HCT116 (cell line): ENCODE measurements at places on chromosomes 2 and 18. TPM values are rescaled to one million over a fixed set of nuclear protein-coding genes. Genes with fewer than 3 reads are reported as not detected.

DNA sequence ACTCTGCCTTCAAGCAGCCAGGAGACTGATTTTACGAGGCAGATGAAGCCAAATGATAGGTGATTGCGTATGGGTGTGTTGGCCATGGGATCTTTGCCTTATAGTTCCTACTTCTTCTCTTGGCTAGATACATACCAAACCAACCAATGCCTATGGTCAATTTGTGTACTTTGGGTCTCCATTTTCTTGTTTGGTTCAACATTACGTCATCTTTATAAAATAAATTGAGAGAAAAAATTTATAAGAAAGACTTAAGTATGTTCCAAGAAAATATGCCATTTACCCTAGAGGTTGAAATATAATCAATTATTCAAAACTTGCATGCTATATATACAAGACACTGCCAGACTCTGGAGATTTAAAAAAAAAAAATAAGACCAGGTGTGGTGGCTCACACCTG, 150.9 kb downstream of the SP3 start:
- no peak for DNase-seq

DNA sequence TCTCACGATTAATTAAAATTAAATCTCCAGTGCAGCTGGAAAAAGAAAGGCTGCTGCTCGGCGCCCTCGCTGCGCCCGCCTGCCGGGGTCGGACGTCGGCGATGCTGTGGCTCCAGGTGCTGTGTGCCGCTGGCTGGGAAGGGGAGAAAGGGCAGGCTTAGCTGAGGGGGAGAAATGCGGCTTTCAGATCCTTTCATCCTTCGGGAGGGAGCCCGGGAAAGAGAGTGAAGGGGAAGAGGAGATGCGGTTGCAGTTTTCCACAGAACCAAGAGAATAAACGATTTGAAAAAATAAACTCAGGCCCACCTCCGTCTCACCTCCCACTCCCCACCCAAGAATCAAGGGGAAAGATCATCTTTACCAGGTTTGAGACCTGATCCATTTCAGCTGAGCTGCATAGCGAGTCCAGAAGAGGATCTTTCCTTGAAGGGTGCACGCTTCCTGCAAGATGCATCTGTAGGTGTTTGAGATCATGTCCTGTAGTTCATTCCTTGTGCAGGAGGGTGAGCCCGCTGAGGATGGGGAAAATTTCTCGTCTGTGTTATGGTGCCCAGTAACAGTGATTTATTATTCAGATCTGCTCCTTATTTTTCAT, 495 bp downstream of the TMEM169 start:
- no peak for DNase-seq

DNA sequence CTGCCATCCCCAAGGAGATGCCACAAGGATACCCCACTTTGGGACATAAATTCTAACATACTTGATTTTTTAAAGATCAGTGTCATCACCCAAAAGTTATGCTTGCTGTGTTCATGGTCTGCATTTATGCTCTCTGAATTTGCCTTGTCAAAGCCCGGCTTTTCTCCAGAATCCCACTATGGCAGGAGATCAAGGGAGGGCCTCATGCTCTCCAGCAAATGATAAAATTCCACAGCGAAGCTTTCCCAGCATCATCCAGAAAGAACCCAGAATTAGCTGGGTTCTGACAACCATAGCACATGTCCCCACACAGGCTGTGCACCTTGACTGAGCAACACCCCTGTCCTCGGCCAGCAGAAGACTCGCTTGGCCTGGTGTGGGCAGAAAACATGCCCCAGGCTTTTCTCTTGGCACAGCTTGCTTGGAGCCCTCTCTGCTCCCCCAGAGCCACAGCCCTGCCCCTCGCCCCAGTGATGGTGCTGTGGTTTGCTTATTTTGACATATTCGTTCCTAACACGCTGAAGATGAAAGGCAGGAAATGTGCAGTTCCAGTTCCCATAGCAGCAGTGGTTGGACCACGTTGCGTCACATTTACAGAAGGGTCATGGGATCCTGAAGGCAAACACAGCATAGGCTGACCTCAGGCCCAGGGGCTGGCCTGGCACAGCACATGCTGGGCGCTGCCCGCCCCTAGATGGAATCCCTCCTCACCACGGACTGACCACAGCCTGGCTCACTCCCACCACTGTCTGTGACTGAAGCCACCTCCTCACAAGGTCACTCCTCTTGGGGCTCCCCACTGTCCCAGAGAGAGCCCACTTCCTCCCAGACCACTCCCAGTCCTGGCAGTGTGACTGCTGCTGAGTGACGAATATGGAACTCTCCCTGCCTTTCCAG, 14.1 kb upstream of the CHRNA1 start:
- DNase-seq, result no peak

- DNase-seq, result peak; percentile 24
Measured at GRCh38 chr2:169221745-169222369, 140.5 kb downstream of the LRP2 start.

DNA sequence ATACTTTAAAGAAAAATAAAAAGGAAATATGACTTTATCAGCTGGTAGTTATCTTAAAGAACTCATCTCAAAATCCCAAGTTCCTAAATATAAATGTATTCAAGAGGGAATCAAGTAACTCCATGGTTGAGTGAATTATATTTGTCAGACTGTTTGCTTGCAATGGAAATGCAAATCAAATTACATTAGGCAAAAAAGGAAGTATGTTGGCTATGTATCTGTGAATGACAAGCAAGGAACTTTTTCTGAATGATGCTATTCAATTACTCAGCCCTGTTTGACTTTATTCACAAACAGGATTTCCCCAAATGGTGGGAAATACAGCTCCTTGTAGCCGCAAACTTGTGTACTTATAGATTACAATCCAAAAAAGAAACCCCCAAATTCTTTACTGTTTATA, 309.1 kb downstream of the ARL6IP6 start:
- no peak for DNase-seq

DNA sequence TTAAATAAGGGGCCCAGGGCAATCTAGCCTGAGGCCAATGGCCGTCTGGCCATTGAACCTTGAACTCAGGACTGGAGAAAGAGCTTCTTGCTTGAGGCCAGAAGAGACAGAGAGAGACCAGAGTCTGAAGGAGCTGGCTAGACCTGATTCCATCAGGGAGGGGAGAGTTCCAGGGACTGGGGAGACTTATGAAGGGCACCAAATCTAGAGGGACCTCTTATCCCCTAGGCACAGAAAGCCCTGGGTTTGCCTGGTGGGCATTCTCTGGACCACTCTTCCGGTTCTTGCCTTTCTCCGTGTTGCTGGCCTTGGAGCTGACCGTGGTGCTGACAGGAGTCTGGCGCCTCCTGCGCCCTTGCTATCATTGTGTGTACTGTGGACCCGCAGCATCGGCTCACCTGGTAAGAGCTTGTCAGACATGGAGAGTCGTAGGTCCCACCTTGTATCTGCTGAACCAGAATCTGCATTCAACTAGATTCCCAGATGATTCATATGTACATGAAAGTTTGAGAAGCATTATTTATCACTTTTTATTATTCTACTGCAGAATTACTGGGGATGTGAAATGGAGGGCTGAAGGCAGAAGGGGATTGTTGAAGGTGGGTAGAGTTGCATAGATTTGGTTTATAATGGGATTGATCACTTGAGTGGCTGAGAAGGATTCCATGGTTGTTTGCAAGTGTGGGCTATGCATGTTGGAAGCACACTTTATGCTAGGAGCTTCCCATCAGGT, 4.3 kb upstream of the TRPM8 start:
- DNase-seq, result no peak

GRCh38 chr18:68436485-68436884, 278.4 kb downstream of the TMX3 start:
- no peak for DNase-seq

The TMEM169 gene
- total RNA-seq, result 0.42 TPM

GRCh38 chr2:42510608-42511243, 16.9 kb upstream of the KCNG3 start:
- DNase-seq, result no peak

The FTCDNL1 gene
- total RNA-seq, result 2.6 TPM

GRCh38 chr2:11248-11941, 34.9 kb downstream of the FAM110C start:
- peak; percentile 75 for DNase-seq

DNA sequence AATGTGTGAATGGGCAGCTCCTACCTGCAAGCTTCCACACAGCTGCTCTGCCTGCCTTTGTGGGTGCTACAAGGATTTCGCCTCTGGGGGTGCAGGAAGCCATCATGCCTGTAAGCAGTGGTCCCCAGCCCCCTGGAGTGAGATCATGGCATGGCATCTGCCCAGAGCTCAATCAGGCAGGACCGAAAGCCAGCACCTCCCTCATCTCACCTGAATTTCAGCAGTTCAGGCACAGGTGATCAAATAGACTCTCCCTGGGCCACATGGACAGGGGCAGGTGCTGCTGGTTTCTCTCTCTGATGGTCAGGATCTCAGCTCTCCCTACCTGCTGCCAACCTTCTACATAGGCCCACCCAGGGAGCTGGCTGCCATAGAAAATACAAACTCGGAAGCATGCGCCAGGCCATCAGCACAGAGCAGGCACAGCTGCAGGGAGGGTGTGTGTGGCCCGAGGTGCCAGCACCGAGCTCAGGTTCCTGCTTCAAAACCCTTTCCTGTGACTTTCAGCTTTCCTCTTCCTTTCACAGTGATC, 133.2 kb upstream of the ID2 start:
- DNase-seq, result no peak

DNA sequence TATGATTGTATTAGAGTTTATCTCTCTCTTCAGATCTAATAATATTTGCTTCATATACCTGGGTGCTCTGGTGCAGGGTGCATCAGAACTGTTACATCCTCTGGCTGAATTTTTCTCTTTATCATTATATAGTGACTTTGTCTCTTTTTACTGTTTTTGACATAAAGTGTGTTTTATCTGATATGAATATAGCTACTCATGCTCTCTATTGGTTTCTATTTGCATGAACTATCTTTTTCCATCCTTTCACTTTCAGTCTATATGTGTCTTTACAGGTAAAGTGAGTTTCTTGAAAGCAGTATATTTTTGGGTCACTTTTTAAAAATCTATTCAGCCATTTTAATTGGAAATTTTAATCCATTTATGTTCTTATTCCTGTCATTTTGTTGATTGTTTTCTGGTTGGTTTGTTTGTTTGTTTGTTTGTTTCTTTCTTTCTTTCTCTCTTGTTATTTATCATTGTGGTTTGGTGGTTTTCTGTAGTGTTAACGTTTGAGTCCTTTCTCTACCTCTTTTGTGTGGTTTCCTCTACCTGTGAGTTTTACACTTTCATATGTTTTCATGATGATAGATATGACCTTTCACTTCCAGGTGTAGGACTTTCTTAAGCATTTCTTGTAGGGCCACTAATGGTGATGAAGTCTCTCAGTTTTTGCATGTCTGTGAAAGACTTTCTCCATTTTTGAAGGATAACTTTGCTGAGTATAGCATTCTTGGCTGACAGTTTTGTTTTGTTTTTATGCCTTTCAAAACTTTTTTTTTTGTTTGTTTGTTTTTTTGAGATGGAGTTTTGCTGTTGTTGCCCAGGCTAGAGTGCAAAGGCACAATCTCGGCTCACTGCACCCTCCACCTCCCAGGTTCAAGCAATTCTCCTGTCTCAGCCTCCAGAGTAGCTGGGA, 54.9 kb downstream of the CCNT2 start:
- no peak for DNase-seq

The PTCD3 gene
- 154 TPM for total RNA-seq

The NFATC1 gene
- total RNA-seq, result 20.8 TPM

DNA sequence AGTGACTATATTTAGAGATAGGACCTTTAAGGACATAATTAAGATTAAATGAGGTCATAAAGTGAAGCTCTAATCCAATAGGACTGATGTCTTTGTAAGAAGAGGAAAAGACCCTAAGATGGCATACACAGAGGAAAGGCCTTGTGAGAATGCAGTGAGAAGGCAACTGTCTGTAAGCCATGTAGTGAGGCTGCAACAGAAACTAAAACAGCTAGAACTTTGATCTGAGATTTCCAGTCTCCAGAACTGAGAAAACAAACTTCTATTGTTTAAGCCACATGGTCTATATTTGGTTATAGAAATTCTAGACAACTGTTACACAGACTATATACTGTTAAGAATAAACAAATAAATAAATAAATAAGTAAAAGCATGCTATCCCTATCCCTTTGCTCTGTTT, 276.8 kb downstream of the CNTNAP5 start:
- no peak for DNase-seq

- DNase-seq, result peak; percentile 66
Measured at GRCh38 chr2:95231723-95232122, 24.4 kb downstream of the ZNF892 start.

GRCh38 chr2:100620481-100620880, 57.7 kb downstream of the PDCL3 start:
- no peak for DNase-seq

GRCh38 chr18:62989195-62989594, 273.9 kb downstream of the PHLPP1 start:
- DNase-seq, result no peak

DNA sequence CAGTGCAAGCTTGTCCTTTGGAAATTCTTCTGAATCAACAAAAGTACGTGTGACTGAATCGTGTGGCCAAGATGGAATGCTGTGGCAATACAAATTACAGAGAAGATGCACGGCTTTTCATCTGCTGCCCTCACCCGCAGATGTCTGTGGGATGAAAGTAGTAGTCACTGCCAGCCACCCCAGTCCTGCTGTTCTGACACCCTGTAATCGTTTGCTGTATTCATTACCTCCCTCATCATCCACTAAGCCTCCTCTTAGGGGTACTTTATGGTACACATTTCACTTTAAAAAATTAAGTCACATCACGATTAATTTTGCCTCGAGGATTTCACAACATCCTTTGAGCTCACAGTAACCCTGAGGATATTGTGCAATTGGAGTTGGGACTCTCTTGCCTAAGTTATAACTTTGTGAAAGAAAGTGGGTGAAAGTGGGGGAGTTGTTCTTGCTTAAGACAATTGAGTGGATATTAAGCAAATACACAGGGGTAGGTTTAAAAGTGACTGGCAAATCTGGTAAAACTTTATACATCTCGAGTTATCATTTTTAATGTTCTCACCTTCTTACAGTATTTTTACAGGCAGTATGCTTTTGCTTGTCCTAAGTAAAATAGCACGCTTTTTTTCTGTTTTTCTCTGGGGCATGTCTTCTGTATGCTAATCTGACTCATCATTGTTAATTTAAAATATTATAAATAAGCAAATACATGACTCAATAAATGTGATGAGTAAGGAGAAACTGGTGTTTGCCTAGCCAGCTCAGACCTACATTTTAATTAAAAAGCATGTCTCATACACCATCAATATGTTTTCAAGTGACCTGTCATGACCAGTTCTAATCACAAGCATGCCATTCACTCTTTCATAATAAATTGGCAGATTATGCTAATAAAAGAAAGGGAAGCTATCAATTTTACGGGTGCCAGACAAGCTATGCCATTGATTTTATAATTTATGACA, 680.9 kb downstream of the IRS1 start:
- DNase-seq, result peak; percentile 89

The GALNT5 gene
- total RNA-seq, result 3.9 TPM

GRCh38 chr18:51884039-51884438, 456.0 kb upstream of the DCC start:
- DNase-seq, result no peak

- no peak for DNase-seq
Measured at GRCh38 chr2:120685066-120685973, 50.3 kb upstream of the GLI2 start.
